ENCODE measurements at places on chromosomes 16 and 17.

- DNase-seq, result peak; percentile 98
Observed at GRCh38 chr16:57485916-57486857, at the start of gene DOK4. TSS of gene DOK4 (minus strand) at chr16:57486493. CDS start at chr16:57479507, 6,986 bp downstream.

GRCh38 chr16:8523932-8524331 is 66.4 kb downstream of the TMEM114 start:
- DNase-seq, result no peak

- DNase-seq, result no peak
Observed at GRCh38 chr16:48244863-48245195, 729 bp downstream of the LONP2 start.

DNA sequence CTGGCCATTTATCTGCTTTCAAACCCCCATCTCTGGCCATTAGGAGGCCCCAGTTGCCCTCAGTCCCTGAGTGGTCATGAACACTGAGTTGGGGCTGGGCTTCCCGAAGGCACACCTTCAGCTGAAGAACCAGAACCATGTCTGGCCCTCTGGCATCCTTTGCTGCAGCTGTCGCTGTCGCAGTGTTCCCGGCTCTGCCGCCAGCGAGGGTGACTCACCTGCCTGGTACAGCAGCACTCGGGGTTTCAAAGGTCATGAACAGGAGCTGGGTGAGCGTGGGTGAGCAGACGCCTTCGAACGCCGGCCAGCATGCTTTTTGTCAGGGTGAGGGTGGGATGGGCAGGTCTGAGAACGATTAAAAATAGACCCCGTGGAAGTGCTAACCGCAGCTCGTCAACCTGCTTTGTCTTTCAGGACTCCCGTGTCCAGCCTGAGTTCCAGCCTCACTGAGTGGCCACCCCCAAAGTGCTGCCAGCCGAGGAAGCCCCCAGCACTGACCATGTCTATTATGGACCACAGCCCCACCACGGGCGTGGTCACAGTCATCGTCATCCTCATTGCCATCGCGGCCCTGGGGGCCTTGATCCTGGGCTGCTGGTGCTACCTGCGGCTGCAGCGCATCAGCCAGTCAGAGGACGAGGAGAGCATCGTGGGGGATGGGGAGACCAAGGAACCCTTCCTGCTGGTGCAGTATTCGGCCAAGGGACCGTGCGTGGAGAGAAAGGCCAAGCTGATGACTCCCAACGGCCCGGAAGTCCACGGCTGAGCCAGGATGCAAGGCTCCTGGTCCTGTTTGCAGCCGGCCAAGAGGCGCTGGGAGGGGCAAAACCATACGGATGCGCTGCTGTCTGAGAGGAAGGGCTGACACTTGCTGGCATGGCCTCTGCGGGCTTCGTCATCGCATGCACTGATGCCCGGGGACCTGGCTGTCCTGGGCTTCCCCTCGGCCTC is 7.6 kb downstream of the SNN start:
- DNase-seq, result no peak

DNA sequence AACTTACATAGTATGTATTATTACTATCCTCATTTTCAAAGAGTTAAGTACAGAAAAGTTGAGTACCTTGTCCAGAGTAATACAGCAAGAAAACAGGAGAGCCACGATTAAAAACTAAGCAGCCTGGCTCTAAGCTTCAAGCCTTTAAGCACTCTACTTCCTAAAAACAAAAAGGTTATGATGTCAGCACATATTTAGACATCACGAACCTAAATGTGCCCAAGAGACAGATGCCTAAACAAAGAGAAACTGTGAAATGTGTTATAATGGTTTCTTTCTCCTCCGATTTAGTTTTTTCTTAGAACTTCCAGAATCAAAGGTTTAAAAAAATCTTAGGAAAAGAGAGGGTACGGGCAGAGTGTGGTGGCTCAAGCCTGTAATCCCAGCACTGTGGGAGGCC is 151.0 kb downstream of the VPS53 start:
- DNase-seq, result no peak

GRCh38 chr17:46106966-46107644 is 86.1 kb downstream of the KANSL1 start:
- DNase-seq, result no peak

GRCh38 chr16:81409016-81409556 is 35.5 kb upstream of the CMIP start:
- no peak for DNase-seq

GRCh38 chr16:5577463-5577862 is 479.9 kb upstream of the EEF2KMT start:
- DNase-seq, result no peak

- no peak for DNase-seq
Observed at GRCh38 chr17:43911904-43912303, 4.6 kb upstream of the MPP2 start.

DNA sequence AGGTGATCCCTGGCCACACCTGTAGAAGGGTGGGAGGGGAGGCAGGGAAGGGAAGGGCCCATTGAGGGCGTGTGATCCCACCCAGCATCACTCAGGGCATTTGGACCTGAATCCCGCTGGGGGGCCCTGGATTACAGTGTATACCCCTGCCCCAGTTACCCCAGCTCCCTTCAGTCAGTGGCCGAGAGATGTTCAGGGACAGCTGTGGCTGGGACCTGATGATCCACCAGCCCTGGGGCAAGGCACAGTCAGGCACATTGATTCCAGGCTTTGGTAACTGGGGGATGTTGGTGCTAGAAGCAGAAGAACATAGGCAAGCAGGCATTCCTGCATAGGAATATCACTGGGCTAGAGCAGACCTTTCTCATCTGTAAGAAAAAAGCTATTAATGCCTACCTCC is 170.3 kb downstream of the FOXL1 start:
- DNase-seq, result no peak

DNA sequence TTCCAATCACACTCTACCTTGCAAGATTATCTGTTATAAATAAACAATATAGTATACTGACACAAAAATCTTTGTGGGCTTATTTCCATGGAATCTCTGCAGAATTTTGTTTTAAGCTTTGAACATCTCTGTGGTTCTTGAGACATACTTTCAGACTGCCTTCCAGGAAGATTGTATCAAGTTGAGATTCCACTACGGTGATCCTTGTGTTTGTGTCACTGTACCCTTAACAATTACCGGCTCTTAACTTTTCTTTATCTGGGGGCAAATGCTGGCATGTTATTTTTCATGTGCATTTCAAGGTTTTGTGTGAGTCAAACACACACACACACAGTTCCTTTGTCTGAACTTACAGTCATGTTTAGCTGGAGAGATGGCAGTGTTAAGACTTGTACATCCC is 472.7 kb upstream of the HSBP1 start:
- no peak for DNase-seq

DNA sequence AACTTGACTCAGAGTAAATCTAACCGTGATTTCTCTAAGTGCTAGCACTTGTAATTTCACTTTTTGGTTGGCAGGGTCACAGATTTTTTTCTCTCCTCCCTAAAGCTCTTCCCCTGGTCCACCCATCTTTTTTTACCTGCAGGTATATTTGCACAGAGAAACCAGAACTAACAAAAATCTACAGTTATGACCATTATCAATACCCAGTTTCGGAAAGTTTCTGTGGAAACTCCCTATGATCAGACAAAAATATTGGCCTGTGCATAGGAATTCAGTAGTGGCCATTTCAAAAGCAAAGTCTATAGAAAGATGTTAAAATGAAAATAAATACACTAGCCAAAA is 62.4 kb upstream of the ATF7IP2 start:
- DNase-seq, result no peak

DNA sequence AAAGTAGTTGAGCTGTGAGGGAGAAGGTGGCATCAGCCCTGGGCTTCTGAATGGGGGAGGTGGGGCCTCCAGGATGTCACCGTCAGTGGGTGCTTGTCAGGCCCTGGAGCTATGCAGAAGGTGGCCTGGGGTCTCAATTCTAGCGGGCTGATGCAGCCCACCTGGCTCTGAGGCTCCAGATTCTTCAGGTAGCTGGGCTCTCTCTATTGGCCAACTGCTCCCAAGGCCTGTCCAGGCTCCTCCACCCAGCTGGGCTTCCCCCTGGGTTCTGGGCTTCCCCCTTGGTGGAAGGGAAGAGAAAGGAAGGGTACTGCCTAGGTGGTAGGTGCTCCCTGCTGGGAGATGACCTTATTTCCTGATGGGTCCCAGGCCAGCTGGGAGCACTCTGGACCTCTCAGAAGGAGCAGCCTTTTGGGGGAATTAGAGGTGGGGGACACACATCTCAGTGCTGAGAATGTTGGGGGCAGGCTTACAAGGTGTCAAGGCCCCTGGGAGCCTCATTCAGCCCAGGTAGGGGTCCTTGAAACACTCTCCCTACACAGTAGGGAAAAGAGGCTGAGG is 1728.3 kb downstream of the TP53TG3F start:
- no peak for DNase-seq

- no peak for DNase-seq
Observed at GRCh38 chr17:9974448-9975381, 69.6 kb upstream of the RCVRN start.

DNA sequence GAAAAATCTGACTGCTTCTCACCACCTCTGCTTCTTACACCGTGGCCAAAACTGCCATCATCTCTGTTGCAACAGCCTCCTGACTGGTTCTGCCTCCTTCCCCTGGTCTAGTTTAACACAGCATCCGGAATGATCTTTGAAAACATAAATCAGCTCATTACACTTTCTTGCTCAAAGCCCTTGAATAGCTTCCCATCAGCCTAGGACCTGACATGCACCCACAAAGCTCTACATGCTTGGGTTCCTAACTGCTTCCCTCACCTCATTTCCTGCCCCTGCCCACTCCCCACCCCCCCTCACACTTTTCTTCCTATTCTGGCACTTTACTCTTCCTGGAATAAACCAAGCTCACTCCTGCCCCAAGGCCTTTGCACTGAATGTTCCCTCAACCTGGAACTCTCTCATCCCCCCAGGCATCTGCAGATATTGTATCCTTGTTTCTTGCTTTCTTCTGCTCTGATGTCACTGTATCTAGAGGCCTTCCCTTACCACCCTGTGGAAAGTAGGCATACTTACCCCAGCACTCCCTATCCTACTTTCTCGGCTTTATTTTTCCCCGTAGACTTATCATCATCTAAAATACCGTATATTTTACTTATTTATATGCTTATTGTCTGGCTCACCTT is 112.4 kb downstream of the FTO start:
- no peak for DNase-seq

DNA sequence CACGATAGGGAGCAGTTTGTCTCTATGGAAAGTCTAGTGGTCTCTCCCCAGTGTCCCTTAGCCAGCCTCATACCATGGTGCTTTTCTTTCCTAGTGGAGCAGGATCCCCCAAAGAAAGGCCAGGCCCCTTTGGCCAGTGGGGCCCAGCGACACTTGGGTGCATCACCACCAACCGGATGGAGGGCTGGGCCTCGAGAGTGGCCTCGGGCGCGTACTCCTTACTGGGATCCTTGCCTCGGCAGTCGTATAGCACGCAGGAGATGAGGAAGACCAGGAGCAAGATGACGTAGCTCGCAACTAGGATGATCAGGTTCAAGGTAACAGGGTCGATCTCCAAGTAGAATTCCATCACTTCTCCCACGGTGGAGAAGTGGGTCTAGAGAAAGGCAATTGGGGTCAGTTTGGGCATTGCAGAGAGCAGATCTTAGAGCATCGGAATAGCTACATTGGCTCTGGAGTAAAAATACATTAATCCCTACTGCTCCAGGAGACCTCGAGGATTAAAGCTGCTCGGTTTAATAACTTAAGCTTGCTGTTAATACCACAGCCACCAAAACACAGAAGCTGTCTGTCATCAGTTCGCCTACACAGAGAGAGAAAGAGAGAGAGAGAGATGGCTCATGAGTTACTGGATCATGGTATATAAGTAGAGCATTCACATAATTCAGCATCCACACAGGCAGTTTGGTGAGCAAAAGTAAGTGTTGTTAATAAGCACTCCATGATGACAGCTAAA is at the start of gene SMIM36:
Gene SMIM36 (minus strand): TSS at position 467 of the 736 bp plus-strand sequence.
- no peak for DNase-seq

- peak; percentile 49 for DNase-seq
Observed at GRCh38 chr16:54171626-54172537, 114.7 kb downstream of the IRX3 start.

DNA sequence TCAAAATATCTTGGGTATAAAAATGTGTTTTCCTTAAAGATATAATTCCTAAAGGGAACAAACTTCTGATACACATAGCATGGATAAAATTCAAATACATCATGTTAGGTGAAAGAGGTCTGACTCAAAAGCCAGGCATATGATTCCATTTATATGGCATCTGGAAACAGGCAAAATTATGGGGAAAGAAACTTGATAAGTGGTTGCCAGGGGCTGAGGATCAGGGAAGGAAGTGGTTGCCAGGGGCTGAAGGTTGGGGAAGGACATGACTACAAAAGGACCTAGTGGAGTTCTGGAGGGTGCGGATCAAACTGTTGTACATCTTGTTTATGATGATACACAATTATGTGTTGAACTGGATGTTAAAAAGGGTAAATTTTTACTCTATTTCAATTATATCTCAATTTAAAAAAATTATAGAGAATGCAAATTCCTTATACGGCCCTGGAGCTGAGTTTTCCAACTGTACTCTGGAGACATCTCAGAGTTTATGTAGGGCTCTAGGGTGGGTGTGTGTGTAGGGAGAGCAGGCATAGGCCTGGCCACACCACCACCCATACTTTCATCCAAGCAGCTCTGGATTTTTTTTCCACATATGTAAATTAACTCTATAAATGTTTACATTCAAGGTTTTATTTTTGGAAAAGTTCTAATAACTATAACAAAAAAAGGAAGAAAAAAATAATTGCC is 55.0 kb downstream of the AMFR start:
- no peak for DNase-seq

DNA sequence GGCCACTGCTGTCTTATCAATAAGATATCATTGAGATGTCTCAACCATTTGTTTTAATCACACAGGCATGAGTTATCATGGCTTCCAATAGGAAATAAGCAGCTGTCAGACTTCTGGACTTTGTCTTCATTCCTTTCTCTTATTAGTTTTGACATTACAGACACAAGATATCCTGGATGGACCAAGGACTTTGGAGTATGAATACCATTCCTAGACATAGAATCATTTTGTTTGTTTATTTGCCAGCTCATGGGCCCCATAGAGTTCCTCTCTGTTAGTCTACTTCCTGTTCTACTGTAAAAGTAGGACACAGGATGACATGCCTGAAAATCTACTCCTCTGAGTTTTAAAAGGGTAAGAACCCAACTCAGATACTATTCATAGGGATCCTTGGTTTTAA is 77.7 kb upstream of the KCNJ16 start:
- no peak for DNase-seq

GRCh38 chr16:30418350-30419181 is 11.2 kb downstream of the ZNF771 start:
- DNase-seq, result no peak

GRCh38 chr16:11396241-11397048 is 51.2 kb downstream of the RMI2 start:
- DNase-seq, result peak; percentile 93

- DNase-seq, result peak; percentile 69
Observed at GRCh38 chr16:1194665-1195392, 30.2 kb downstream of the TPSG1 start.

GRCh38 chr17:28357901-28358197 is 522 bp upstream of the POLDIP2 start:
- no peak for DNase-seq
